Glutamatergic neuron (in vitro differentiated cells): ENCODE measurements at places on chromosomes 16 and 17. TPM values are rescaled to one million over a fixed set of nuclear protein-coding genes. Genes with fewer than 3 reads are reported as not detected.

The HOXB1 gene
- total RNA-seq: not detected

The PLA2G10 gene
- total RNA-seq: not detected

The CCL8 gene
- not detected for total RNA-seq

The C17orf50 gene
- total RNA-seq: not detected

The VTN gene
- total RNA-seq: 0.25 TPM

The KRT36 gene
- not detected for total RNA-seq

The TMC8 gene
- total RNA-seq: not detected

The TMIGD1 gene
- total RNA-seq: not detected

The SOCS1 gene
- total RNA-seq: 11.1 TPM

The AXIN2 gene
- 26.5 TPM for total RNA-seq

The LPO gene
- total RNA-seq: not detected

The KRTAP2-1 gene
- not detected for total RNA-seq

The TEKT5 gene
- total RNA-seq: not detected

The TM4SF5 gene
- total RNA-seq: not detected

The KRT13 gene
- not detected for total RNA-seq

The MFSD6L gene
- not detected for total RNA-seq

The ASPSCR1 gene
- total RNA-seq: 51.7 TPM

The CCL13 gene
- total RNA-seq: not detected

The KRTAP1-5 gene
- not detected for total RNA-seq

The SLC9A5 gene
- total RNA-seq: 1.4 TPM

The ETV4 gene
- total RNA-seq: not detected

The GCGR gene
- total RNA-seq: 6.7 TPM

The GSPT1 gene
- 117 TPM for total RNA-seq

The SOX9 gene
- 1.6 TPM for total RNA-seq

The DNAAF8 gene
- total RNA-seq: 0.59 TPM

The KRTAP3-2 gene
- not detected for total RNA-seq
